ENCODE measurements at places on chromosomes 4 and X. TPM values are rescaled to one million over a fixed set of nuclear protein-coding genes. Genes with fewer than 3 reads are reported as not detected.

TMLHE gene
- 8.8 TPM for total RNA-seq

SULT1E1 gene
- total RNA-seq = not detected

SATL1 gene
- not detected for total RNA-seq

DNA sequence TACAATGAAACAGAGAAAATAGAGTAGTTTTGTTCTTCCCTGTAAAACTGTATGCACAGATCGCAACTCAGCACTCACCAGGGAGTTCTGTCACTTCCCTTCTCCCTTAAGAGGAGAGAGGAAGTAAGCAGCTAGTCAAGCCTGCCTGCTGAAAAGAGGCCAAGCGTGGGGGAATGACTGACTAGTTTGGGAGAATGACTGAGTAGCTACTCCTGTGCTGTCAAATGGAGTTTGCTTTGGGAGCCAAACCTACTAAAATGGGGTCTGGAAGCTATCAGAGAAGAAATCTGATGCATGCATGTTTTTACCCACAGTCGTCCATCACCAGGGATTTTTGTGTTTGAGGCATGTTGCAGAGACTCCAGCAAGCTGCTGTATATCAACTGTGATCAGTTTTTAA lies 54.6 kb upstream of the LHFPL1 start:
- DNase-seq = no peak

- DNase-seq = no peak
Measured at GRCh38 chr4:149296084-149296483, 519.6 kb downstream of the IQCM start.

- DNase-seq = no peak
Measured at GRCh38 chrX:71579990-71580380, 1.7 kb downstream of the GCNA start.

DNA sequence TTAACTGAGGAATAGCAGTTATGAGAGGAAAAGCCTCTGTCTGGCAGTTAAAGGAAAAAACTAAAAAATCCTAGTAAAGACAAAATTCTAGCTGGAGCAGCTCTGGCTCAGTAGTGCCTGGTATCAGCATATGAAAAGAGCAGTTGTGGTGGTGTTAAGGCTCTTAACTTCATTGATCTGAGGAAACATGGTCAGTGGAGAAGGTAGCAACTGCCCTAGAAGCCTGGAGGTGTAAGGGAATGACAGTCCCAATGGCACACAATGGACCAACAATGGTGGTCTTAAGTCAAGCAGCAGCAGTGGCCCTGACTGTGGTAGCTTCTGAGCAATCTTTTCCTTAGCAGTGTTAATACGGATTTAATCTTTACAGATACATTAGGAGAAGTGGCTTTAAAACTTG lies 189.6 kb upstream of the POF1B start:
- DNase-seq = no peak

- no peak for DNase-seq
Measured at GRCh38 chrX:44203791-44204190, 139.7 kb downstream of the EFHC2 start.

DNA sequence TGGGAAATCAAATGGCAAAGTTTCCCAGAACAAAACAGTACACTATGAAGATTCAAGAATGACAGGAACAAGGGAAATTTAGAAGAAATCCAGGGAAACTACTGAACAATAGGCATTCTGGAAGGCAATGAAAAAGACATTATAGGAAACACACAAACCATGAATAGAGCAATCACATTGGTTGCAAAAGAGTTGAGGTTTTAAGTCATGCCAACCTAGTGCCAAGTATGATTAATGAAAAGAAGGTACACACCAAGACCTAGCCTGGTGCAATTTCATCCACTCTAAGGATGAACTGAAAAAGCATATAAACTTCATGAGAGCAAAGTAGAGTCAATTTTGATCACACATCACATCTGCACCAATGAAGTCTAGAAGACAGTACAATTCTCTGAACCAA lies 326.9 kb downstream of the PDHA2 start:
- DNase-seq = no peak

GRCh38 chrX:39022106-39022505 lies 220.8 kb downstream of the MID1IP1 start:
- DNase-seq = no peak

- no peak for DNase-seq
Measured at GRCh38 chr4:186619088-186619487, 63.7 kb upstream of the MTNR1A start.

DNA sequence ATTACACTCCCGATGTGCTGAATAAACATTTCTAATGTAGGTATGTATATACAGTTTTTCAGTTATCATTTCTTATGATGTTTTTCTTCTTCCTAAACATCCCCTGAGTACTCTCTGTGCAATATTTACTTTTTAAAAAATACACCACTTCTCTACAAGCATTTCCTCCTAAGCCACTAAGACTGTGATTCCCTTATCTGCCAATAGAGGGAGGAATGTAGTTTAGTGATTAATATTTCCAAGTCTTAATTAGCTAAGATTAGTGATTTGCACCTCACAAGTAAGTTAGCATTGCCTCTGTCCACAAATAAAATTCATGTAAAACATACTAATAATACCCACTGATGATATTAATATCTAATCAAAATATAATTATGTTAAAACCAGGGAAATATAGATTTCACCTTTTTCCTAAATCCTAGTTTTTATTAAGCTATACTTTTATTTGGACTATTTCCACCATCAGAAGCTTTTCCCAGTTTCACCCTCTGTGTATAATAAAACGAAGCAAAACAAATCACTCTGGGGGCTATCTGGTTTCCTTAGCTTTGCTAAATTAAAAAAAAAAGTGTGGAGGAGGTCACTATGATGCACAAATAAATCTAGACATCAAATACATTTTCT lies 909.1 kb downstream of the FAT4 start:
- no peak for DNase-seq

DNA sequence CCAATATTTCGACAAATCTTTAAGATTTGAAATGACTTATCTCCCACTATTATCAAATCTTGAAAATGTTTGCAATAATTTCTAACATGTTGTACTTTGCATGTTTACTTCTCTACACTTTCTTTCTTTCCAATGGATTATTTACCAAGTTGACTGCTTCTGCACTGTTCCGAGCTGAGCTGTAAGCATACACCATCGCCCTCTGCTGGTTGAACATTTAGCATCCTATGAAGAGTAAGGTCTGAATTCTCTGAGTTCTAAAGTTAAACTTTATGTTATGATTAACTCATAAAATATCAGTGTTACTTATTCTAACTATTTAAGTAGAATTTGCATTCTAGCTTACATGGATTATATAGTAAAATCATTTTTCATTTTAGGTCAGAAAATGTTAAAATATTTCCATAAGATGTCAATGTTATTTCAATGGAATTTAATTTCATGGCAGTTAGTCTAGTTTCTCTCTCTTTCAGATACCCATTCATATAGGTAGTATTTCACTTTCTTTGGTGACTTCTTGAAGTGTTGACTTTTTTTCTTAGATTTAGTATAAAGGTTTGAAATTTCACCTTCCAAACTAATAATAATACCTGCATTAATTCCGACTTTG lies 137.4 kb downstream of the DKK2 start:
- DNase-seq = no peak

DNA sequence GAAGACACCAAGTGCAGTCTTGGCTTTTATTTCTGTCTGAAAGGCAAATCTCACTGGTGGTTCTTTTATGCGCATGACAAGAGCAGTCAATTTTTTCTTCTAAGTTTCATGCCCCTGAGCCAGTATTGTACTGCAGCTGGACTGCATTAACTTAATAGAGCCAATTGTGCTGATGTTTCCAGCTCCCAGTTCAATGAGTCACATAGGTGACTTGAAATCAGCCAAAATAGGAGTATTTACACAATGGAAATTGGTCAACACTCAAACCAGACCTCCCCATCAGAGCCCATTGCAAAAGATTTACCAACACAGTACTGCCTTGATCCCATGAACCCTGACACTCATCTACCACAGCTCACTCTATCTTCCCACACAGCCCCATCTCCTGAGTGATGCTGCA lies 100.3 kb upstream of the GUCY1A1 start:
- DNase-seq = no peak

Measured in upper lobe of left lung (tissue), 6 donors.